ENCODE measurements at places on chromosomes 3 and 15.

- DNase-seq, result no peak
Observed at GRCh38 chr15:100306098-100306497, 35.7 kb downstream of the ADAMTS17 start.

GRCh38 chr3:26099692-26100091 is 309.8 kb downstream of the OXSM start:
- no peak for DNase-seq

- no peak for DNase-seq
Observed at GRCh38 chr3:42302924-42303634, 37.1 kb upstream of the CCK start.

- DNase-seq, result no peak
Observed at GRCh38 chr3:8872261-8872660, 91.0 kb downstream of the RAD18 start.

Data from activated CD4-positive, alpha-beta T cell treated with anti-CD3 and anti-CD28 coated beads, Interleukin-2, amount 50 U/mL, for 24 hours (primary cell).